Osteocyte (in vitro differentiated cells): ENCODE measurements at places on chromosomes 5 and 9.

- no peak for DNase-seq
These were observed 279.8 kb upstream of the PANK3 start for GRCh38 chr5:168858994-168859393.

- no peak for DNase-seq
These were observed 405.7 kb downstream of the SEMA5A start for GRCh38 chr5:9140202-9140601.

- DNase-seq = no peak
These were observed 31.8 kb downstream of the ZFAND5 start for GRCh38 chr9:72333197-72333596.

GRCh38 chr9:115640887-115641286 lies 512.7 kb upstream of the PAPPA start:
- DNase-seq = no peak

DNA sequence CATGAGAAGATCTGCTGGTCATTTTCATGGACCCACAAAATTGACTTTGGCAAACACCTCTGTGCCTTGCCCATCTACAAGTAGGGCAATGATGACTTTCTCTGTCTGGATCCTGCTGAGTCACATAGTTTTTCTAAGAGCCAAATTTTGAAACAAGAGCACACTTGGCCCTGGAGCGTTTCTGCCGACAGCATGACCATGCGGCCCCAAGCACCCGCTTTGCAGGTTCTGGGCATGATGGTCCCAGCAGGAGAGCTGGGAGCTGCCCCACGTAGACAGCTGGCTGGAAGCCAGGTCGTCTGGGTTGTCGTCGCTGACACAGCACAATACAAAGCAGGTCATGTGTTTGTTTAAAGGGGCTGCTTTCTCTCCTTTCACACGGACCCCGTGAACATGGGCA lies 159.8 kb downstream of the SYK start:
- no peak for DNase-seq

- DNase-seq = no peak
These were observed 289.7 kb upstream of the IRX4 start for GRCh38 chr5:2172471-2172870.

DNA sequence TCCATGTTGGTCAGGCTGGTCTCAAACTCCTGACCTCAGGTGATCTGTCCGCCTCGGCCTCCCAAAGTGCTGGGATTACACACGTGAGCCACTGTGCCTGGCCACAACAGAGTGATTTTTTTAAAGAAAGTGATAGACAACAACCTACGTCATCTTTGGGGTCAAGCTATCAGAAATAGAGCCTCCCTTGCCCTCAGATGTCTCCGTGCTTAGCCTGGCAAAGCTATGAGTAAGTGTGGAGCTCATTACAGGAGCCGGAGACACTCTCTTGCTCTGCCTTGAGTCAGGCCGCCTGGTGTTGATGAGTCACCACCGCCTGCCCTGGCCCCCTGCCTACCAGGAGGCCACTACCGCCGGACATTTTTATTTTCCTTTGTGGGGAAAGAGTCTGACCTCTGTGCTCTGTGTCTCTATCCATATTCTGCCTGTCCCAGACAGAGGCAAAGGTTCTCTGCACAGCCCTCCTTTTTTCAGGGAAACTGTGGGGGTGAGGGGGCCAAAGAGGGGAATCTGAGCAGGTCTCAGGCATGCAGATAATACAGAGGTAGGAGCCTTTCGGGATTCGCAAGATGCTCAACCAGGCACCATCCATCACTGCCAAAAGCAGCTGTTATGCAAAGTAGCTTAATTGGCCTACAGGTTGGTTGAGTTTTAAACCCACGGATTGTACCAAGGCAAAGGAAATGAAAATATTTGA lies 123.7 kb upstream of the CPEB4 start:
- DNase-seq = peak; percentile 91

- no peak for DNase-seq
These were observed 96.0 kb downstream of the SLIT3 start for GRCh38 chr5:169204788-169205400.

- DNase-seq = no peak
These were observed 5.7 kb upstream of the SLC25A48 start for GRCh38 chr5:135828782-135829127.

DNA sequence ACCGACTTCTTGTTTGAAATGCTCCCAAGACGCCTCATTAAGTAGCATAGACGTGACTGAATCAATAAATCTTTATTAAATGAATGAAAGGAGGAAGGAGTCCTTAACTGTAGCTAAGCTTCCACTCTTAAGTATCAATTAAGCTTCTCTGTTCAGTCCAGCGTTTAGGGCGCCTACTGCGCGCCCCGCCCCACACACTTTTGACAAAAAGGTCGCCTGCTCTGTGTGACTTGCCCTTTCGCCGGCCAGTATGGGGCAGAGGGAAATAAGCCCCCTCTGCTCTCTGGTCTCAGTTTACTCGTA lies 662 bp upstream of the DOLPP1 start:
- no peak for DNase-seq

DNA sequence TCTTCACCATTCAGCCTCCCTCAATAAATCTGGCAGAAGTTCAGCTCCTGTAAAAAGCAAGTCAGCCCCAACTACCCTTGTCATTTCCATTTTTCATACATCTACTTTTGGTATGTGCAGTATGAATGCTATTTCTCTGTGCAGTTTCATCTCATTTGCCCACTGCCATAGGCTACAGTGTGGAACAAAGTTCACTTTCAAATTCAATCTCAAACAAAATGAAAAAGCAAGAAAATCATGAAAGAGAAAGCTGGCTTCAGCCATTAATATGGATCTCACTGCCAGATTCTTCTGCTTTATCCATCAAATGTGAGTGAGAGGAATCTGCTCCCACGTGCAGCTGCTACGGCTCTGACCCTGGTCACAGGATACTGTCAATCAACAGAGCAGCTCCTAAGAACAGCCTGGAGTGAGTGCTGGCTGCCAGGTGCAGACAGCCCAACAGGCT lies 494.2 kb downstream of the ZNF608 start:
- no peak for DNase-seq

GRCh38 chr9:132943651-132944293 lies 644 bp downstream of the TSC1 start:
- no peak for DNase-seq

DNA sequence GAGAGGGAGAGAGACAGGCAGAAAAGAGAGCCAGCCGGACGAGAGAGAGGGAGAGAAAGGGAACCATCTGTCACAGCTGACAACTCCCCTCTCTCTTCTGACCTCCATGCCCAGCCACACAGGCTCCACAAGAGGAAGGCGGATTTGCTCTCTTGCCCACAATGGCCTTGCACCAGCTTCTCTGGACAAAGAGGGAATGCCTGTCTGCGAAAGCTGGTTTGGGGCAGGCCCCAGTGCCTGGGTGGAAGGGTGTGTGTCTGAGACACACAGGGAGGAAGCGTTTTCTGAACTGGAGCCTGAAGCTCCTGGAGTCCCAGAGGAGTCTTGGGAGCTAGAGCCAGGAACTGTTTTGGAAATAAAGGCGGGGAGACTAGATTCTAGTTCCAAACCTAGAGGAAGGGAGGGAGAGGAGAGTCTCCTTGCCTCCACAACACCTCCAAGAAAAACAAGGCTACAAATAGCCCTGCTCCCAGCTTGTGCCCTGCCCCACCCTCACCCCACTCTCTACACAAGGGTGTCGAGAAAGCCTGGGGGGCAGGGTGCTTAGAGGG lies 12.5 kb downstream of the C1QTNF2 start:
- DNase-seq = no peak

DNA sequence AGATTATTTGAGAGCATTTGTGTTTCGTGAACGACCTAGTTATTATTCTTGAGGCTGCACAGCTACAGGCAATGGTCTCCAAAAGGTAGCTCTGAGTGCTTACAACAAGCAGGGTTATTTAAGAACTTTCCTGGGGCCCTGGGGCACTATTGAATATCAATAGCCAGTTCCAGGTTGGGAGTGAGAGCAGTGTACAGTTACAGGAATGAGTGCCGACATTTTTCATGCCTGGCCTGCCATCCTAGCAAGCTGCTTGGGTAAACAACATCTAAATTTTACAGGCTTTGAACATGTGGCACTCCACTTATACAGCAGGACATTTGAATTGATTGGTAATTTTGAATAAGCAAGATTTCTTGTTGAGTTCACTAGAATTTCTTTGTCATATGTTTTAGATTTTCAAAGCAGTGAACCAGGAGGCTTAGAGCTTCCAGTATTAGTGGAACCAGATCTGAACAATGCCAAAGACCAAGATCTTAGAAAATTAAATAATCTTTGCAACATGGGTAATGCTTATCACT lies 171.9 kb upstream of the GDNF start:
- DNase-seq = no peak

- DNase-seq = no peak
These were observed 334.5 kb upstream of the ITGA1 start for GRCh38 chr5:52453176-52453575.

DNA sequence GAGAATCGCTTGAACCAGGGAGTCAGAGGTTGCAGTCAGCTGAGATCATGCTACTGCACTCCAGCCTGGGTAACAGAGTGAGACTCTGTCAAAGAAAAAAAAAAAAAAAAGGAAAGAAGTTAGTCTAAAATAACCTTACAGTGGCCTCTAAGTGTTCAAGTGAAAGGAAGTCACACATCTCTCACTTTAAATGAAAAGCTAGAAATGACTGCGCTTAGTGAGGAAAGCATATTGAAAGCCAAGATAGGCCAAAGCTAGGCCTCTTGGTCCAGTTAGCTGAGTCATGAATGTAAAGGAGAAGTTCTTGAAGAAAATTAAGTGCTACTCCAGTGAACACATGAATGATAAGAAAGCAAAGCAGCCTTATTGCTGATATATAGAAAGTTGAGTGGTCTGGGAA lies 38.1 kb downstream of the ITGA1 start:
- no peak for DNase-seq

GRCh38 chr9:111874500-111874899 lies 22.1 kb upstream of the UGCG start:
- DNase-seq = no peak

DNA sequence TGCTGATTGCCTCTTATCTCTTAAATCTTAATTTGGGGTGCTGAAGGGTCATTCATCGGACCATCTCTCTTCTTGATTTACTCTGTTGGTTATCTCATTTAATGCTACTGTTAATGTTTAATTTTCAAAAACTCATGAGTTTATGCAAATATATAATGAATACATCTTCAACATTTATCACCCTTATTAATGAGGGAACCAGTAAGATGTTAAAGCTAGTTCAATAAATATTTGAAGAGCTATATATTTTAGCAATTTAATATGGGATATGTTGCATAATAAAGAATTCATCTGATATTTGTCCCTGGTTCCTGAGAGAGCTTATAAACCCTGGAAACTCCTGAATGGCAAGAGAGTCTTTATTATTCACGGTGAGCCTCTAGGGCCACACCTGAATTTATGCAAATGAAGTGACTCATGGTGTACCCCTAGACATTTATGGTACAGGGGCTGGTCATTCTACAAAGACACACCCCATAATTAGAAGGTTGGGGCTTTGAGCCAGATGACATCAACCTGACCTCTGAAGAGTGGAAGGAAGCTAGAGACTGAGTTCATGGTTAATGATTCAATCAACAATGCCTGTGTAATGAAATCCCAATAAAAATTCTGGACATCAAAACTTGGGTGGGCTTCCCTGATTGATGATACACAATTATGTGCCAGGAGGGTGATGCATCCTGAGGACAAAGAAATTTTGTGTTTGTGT lies 339.5 kb upstream of the ZNF608 start:
- DNase-seq = no peak

GRCh38 chr5:168039566-168040248 lies 251.7 kb upstream of the WWC1 start:
- no peak for DNase-seq

- no peak for DNase-seq
These were observed 223.9 kb downstream of the SREK1 start for GRCh38 chr5:66367814-66368541.

- DNase-seq = no peak
These were observed 26.3 kb upstream of the CDKN2AIPNL start for GRCh38 chr5:134437847-134438581.

DNA sequence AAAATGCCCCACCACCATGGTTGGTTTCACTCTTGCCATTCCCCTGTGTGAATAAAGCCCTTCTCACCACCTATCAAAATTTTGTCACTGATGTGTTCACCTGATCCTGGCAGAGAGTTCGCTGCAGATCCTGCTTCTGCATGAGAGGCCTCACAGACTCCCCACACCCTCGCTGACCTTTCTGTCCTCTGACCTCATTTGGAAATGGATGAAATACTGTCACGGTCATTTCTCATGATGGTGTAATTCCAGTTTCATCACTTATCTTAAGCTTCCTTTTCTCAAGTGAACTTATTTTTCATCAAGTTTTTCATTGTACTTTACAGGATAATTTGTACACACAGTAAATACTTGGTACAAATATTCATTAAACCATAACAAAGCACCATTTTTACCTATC lies 131.3 kb downstream of the FRMD3 start:
- DNase-seq = no peak

DNA sequence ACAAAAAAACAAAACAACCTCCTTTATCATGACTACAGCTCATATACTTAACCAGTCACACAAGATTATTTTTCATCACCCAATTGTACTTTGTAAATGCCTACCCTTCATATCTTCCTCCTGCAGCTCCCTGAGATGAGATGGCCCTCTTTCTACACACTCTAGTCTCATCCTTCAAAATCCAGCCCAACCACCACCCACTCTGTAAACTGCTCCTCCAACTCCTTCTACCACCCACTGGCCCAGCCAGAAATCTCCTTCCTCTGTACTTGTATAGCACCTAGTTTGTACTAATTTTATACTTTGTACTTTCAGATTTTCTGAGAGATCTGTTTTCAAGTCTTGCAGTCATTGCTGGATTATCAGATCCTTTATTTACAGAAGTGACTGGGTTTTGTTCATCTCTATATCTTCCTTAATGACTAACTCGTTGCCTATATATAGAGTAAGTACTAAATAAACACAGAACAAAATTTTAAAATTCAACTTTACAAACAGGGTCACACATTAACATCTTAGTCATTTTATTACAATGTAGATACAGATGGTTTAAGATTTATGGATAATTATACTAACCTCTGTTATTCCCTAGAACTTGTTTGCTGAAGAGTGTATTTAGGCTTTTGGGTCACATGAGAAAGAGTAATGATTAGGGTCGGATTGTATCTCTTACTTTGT lies 155.7 kb downstream of the NFIB start:
- no peak for DNase-seq

DNA sequence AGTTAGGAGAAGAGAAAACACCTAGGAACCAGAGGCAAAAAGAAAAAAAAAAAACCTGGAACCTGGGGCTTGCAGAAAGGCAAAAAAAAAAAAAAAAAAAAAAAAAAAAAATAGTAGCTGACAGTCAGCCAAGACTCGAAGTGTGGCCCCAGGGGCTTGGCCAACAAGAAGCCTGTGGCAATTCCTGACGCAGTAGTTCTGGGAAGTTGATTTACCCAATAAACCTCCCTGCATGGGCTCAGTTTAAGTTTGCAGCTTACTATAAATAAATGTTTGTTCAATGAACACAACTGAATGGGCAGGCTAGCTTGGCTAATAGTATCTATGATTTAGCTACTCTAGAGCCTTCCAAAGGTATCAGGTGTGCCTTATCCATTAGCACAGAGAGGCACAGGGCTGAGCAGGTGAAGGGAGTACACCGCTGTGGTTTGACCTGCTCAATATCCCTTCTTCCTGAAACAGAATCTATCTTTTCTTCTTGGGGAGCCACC lies 21.3 kb upstream of the GLRX start:
- no peak for DNase-seq
